ENCODE measurements at places on chromosomes 12 and 14. TPM values are rescaled to one million over a fixed set of nuclear protein-coding genes. Genes with fewer than 3 reads are reported as not detected.
A peak's percentile ranks its signal among the peaks of the same experiment; 100 is the strongest.

DDIT3 gene
- 34.1 TPM for total RNA-seq

DNA sequence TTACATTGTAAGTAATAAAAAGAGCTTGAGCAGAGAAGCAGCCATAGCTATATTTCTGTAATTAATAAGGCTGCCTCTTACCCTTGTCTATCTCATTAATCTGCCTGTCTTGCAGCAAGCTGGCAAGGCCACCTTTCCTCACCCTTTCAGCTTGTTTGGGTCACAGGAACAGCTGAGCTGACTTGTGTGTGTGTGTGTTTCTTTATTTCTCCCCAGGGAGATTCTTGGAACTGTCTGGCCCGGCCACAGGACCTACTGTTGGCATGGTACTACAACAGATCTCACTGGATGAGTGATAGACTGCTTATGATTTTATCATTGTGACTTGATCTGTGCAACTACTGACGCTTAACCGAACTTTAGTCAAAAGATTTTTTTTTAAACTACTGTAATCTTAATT is 213.7 kb downstream of the SLC2A13 start:
- no peak overlapping the region for H3K4me3 ChIP-seq
- no peaks in the 10 kb centered on the region for H3K4me1 ChIP-seq
- H3K36me3 ChIP-seq, result no peaks in the 10 kb centered on the region
- H3K27me3 ChIP-seq, result no peaks in the 10 kb centered on the region
- no peak overlapping the region for H3K27ac ChIP-seq

DNA sequence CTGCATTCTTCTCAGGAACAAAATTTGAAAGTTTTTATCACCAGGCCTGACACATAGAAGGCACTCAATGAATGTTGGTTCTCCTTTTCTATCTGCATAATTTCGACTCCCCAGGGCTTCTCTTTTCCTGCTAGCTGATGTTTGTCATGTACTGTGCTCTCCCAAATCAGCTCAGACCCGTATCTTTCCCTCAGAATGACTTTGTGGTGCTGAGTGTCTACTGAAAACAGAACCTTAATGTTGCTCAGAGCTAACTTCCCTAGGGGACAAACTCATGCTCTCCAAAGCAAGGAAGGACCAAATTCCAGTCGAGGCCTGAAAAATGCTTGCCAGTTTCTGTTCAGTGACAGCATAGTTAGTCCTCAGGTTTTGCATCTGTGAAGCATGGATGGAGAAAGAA is 1.9 kb downstream of the ARHGDIB start:
- H3K4me3 ChIP-seq, result peak overlapping the region; percentile 33
- H3K27me3 ChIP-seq, result no peaks in the 10 kb centered on the region
- H3K27ac ChIP-seq, result peak overlapping the region; percentile 49
- no peaks in the 10 kb centered on the region for H3K36me3 ChIP-seq
- no peak for DNase-seq

TMEM229B gene
- 7.8 TPM for total RNA-seq

Measured in kidney (tissue), 22 donors.